ENCODE measurements at places on chromosomes 13 and 19.

DNA sequence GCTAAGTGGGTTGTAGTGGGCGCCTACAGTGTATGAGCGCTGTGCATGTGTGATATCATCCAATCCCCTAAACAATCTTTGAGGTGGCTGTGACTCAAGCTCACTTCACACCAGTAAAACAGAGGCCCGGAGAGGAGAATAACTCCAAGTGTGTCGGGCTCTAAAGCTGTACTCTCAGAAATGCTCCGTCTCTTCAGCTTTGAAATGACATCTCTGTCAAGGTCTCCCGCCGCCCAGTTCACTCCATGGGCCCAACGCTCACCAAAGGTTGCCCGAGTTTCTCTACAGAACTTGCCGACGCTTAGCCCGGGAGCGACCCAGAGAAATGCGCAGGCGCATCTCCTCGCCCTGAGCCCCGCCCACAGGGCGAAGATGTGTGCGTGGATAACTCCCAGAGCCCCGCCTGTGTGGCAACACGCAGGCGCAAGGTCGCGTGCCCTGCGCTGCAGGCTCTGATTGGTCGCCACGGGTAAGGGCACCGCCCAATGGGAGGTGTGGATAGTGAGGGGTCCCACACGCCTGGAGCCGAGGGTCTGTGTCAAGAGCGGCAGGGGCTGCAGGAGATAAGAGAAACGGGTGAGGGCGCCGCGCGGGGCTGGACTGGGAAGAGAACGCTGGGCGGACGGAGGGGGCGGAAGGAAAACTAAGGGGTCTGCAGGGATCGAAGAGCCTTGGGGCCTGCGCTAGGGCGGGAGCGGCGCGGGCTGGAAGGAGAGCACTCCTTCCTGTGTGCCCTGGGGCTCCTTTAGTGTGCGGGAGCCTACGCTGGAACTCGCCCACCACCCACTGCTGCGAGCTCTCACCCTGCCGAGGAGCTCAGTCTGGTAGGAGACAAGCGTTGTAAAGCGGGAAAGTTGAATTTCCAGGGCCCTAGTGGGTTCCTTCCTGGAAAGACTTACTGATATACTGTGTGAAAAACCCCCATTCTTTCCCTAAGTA lies at the start of gene ZNF526:
ZNF526 (plus strand) TSS at position 501 of the 939 bp plus-strand sequence. CDS start 4,092 bp downstream, outside the sequence.
- DNase-seq: peak; percentile 97

- DNase-seq: no peak
Measured at GRCh38 chr19:32581705-32582179, 752 bp downstream of the PDCD5 start.

DNA sequence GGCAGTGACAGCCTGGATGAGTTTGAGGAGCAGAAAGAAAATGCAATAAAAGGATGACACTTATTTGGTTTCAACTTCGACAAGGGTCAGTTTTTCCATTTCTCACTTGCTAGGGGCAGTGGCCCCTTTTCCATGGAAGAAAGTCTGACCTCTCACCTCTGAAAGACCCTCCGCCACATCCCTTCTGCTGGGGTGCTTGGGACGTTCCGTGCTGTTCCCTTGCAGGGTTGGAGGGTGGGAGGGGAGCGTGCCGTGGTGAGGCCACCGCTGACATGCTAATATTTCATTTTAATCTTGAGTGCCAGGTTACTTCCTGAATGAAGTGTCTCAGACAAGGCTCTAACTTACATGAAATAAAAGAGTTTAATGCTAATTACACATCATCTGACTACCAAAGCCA lies 5.2 kb upstream of the ZNF536 start:
- DNase-seq: no peak

- no peak for DNase-seq
Measured at GRCh38 chr13:73251626-73252265, 192.9 kb downstream of the KLF5 start.

GRCh38 chr13:107075576-107075975 lies 507.6 kb upstream of the ARGLU1 start:
- DNase-seq: no peak

DNA sequence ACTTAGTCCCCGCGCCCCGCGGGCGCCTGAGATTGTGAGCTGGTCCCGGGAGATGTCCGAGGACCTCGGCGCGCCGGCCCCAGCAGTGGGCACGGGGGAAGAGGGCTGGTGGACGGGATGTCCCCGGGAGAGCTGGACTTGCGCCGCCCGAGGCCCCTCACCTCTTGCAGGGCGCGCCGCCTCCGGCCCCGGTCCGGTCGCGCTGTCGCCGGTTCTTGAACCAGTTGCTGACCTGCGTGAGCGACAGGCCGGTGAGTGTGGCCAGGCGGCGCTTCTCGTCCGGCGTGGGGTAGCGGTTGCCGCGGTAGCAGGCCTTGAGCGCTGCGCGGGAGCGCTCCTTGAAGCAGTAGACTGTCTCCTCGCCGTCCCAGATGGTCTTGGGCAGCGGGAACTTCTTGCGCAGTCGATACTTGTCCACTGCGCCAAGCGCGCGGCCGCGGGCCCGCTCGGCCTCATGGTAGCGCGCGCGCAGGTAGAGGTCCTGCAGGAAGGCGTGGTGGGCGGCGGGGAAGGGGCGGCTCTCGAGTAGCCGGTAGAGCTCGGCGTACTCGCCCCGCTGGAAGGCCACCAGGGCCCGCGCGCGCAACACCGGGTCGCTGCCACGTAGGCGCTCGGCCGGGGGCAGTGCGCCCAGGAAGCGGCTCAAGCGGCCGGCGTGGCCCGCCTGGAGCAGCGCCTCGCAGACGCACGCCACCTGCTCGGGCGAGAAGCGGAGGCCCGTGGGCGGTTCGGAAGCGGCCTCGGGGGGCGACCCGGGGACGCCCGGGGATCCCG lies 984 bp downstream of the SIX5 start:
- DNase-seq: peak; percentile 20

GRCh38 chr13:21106089-21106488 lies 44.7 kb upstream of the LATS2 start:
- no peak for DNase-seq

DNA sequence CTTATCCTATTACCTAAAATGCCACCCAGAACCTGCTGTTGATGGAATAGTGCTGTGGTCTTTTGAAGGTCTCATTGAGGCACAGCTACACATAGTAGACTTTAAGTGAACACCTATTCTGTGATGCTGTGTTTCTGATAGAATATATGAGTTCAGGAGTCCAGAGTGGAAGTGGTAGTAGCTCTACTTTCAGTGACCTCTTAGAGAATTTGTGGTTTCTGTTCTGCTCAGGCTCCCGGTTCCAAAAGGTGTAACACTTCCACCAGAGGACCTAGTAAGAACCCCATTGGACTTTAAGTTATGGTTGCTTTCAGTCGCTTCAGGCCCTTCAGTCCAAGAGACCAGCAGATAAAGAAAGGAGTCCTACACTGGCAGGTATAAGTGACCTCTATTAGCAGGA lies 11.4 kb upstream of the MYCBP2 start:
- DNase-seq: no peak

GRCh38 chr19:5927441-5927821 lies 13.4 kb downstream of the CAPS start:
- DNase-seq: no peak

DNA sequence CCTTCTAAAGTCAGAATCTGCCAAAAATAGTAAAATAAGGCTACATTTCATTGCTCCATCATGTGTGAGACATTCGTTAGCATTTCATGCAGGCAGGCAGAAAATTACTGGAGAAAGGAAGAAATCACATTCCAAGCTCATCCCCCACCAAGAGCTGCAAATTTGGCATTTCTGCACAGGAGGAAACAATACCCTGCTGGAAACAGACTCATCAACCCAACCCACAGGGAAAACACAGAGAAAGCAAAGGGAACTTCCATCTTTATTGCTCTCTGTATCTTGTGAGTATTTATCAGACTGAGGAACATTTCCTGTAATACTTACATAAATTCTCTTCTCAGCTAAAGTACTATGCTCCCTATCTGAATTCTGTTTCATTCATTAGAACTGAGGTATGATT lies 95.7 kb downstream of the KCTD12 start:
- no peak for DNase-seq

DNA sequence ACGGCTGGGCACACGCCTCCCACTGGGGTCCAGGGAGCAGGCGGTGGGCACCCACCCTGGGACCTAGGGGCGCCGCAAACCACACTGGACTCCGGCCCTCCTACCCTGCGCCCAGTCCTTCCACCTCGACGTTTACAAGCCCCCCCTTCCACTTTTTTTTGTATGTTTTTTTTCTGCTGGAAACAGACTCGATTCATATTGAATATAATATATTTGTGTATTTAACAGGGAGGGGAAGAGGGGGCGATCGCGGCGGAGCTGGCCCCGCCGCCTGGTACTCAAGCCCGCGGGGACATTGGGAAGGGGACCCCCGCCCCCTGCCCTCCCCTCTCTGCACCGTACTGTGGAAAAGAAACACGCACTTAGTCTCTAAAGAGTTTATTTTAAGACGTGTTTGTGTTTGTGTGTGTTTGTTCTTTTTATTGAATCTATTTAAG lies 1.6 kb downstream of the JUNB start:
- no peak for DNase-seq

DNA sequence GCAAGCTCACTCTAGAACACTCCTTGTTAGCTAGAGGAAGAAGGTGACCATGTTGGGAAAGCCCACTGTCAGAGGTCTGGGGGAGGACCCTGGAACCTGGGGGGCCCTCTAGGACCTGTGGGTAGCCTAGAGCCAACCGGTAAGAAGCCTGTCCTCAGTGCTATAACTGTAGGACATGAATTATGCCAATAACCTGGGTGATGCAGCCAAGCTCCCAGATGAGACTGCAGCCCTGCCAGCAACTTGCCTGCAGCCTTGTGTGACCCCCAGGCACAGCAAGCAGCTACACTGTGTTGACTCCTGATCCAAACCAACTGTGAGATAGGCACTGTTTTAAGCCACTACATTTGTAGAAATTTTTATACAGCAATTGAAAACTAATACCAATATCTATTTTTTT lies 122.3 kb downstream of the MIPEP start:
- DNase-seq: no peak

GRCh38 chr13:54361460-54361859 lies 1332.8 kb downstream of the OLFM4 start:
- DNase-seq: no peak

DNA sequence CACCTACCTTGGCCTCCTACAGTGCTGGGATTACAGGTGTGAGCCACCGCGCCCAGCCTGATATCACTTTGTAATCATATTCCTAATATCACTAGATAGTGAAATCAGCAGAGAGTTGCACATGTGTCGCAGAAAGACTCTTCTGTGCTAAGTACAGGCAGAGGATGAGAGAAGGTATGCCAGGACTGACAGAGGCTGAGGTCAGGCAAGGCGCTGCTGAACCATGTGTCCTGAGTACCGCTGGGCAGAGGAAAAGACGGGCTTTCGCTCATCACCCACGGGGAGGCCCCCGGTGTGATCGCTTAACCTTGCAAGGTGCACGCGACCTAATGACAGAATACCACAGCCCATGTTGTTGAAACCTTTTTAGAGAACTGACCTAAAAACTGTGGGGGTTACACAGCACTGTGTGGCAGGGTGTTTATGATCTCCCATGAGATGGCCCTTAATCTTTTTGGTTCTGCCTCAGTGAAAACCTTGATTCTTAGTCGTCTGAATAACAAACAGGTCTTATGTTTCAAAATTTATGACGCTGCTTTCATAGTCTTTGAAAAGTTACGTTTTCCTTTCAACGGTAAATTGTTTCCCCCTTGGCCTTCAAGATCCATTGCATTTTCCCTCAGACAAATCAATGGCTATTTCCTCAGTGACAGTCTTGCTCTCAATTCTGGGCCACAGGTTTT lies 12.2 kb downstream of the GJA3 start:
- no peak for DNase-seq

- no peak for DNase-seq
Measured at GRCh38 chr19:19420570-19421298, 15.3 kb downstream of the GATAD2A start.

GRCh38 chr19:6384381-6384780 lies 8.6 kb downstream of the GTF2F1 start:
- DNase-seq: no peak

GRCh38 chr19:48247212-48247611 lies 8.5 kb downstream of the CARD8 start:
- no peak for DNase-seq

GRCh38 chr13:36685927-36686326 lies 12.1 kb downstream of the SERTM1 start:
- no peak for DNase-seq

- no peak for DNase-seq
Measured at GRCh38 chr13:77952276-77952675, 33.6 kb upstream of the EDNRB start.

- no peak for DNase-seq
Measured at GRCh38 chr19:938233-938923, 12.5 kb downstream of the ARID3A start.

DNA sequence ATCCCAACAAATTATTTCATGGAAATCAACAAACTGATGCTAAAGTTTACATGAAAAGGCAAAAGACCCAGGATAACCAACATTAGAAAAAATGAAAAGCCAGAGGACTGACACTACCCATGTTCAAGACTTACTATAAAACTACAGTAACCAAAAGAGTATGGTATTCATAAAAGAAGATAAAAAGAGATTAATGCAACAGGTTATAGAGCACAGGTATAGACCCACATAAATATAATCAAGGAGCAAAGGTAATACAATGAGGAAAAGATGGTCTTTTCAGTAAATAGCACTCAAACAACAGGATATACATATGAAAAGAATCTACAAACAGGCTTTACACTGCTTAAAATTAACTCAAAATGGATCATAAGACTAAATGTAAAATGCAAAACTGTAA lies 1342.7 kb downstream of the UQCRFS1 start:
- DNase-seq: no peak

- no peak for DNase-seq
Measured at GRCh38 chr19:35703343-35703742, 1.0 kb upstream of the ZBTB32 start.

DNA sequence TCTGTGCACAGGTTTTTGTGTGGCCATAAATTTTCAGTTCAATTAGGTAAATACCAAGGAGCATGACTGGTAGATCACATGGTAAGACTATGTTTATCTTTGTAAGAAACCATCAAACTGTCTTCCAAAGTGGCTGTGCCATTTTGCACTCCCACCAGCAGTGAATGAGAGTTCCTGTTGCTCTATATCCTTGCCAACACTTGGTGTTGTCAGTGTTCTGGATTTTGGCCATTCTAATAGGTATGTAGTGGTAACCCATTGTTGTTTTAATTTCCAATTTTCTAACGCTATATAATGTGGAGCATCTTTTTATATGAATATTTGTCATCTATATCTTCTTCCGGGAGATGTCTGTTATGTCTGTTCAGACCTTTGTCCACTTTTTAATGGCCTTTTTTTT lies 51.7 kb upstream of the MED4 start:
- DNase-seq: no peak

GRCh38 chr13:111917086-111917485 lies 149.9 kb upstream of the SOX1 start:
- DNase-seq: no peak

- DNase-seq: peak; percentile 45
Measured at GRCh38 chr13:91722267-91722884, 324.0 kb downstream of the GPC5 start.

Data from NCI-H2081 (cell line).